Activated T-helper 17 cell treated with anti-CD3 and anti-CD28 coated beads, Interleukin-2, amount 50 U/mL, for 72 hours (primary cell): ENCODE measurements at places on chromosomes 5 and 9. TPM values are rescaled to one million over a fixed set of nuclear protein-coding genes. Genes with fewer than 3 reads are reported as not detected.
A peak's percentile ranks its signal among the peaks of the same experiment; 100 is the strongest.

DNA sequence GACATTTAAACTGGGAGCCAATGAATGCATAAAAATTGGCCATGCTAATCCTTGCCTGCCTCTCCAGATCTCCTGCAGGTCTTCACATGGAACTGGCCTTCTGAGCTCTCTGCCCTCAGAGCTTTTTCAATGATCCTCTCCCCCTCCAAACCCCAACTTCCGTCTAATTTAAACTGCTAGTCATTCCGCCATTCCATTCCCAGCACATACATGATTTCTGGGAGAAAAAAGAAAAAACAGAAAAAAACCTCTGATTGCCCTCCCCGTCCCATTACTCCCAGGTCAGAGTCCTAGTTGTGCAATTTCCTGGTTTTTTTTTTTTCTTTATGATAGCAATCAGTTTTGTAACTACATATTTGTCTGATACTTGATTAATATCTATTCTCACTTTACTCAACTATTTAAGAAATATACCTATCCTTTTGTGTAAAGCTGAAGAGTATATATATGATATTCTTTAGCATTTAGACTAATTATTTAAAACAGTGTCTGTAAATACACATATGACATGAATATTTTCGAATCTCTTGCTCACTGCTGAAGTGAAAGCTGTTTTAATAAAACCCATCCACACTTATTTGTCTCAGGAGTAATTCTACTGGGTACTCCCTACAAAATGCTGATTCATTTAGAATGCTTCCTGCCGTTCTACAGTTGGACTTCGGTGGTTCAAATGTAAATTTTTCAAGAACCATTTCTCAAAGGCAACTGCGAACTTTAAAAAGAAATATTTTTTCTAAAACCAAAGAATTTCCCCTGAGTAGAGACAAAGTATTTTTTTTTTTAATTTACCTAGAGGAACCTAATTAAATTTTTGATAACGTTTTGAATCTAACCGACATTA is 1.6 kb downstream of the HINT1 start:
- no peak for ATAC-seq

GRCh38 chr5:149641000-149641576 is 59.8 kb downstream of the ARHGEF37 start:
- no peak for ATAC-seq

- ATAC-seq: no peak
These were observed 121.4 kb upstream of the CACNA1B start for GRCh38 chr9:137756045-137756744.

DNA sequence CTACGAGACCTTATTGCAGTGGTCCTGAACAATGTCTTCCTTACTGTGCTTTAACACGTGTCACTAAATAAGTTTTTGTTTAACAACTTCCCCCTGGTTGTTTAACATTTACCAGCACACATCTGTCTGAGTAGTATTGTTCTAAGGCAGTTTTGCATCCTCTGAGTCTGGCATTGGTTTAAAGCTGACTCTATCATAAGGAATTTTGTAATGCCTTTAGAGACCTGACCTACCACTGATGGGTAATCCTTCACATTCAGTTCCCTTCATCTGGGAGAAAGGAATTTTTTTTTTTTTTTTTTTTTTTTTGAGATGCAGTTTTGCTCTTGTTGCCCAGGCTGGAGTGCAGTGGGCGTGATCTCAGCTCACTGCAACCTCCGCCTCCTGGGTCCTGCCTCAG is 20.0 kb upstream of the PCAT7 start:
- ATAC-seq: no peak

GRCh38 chr9:3240656-3241268 is 285.0 kb downstream of the RFX3 start:
- peak; percentile 84 for ATAC-seq

DNA sequence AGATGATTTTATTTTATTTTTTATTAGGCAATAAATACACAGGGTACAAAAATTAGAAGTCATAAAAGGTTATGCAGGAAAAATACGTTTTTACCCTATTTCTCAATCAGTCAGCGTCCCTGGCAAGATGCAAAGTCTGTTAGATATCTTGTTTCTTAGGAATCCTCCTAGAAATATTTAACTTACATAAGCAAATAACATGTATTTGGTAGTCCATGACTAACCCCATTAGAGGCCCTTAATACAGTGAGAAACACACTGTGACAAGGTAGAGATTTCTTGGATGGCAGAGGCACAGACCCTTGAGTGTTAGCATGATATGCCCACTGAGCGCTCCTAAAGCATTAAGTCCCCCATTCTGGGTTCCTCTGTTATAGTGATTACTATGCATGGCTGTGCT is 121.2 kb upstream of the ADAMTSL1 start:
- ATAC-seq: no peak

AQP3 gene
- 72.5 TPM for total RNA-seq

SLC36A2 gene
- total RNA-seq: not detected

ARRDC3 gene
- 60.9 TPM for total RNA-seq

C5orf58 gene
- not detected for total RNA-seq
